PC-9 (cell line): ENCODE measurements at places on chromosomes 2 and 18. TPM values are rescaled to one million over a fixed set of nuclear protein-coding genes. Genes with fewer than 3 reads are reported as not detected.

Gene FAP
- total RNA-seq: not detected in 2 replicates

Gene LIMS3
- 1.4 and 2.3 TPM in 2 replicates for total RNA-seq

Gene IL18R1
- total RNA-seq: 1.9 and 3.4 TPM in 2 replicates

Gene PRKAG3
- not detected in 2 replicates for total RNA-seq

Gene PSTPIP2
- total RNA-seq: not detected in 2 replicates

Gene COPS9
- 202 and 256 TPM in 2 replicates for total RNA-seq

DNA sequence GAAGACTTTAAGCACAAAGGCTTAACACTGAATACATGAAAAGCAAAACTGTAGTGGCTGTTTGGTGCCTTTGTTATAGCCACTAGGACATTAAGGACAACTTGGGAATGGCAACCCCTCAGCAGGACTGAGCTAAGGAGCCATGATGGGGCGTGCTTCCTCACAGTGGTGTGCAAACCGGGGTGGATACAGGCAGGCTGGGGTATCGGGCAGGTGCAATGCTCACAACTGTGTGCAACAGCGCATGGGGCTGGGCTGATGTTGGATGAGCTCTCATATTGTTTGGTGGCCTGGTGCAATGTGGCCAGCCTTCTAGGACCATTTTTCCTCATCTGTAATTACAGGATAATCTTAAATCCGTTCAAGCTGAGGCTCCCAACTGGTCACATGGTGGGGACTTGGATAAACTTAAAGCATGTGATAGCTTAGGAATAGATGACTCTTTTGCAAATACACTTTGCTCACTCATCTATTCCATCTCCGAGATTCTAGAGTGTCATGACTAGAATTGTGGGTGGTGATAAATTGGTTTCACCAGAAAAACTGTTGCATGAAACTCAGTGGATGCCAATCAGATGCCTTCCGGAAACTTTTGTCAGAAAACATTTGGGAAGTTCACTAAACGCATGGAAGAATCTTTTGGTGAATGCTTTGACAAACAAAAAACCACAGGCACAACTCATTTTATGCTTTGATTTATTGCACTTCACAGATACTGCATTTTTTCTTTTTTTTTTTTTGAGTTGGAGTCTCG, 116.5 kb downstream of the PXDN start:
- peaks cover 84% of the 10 kb centered on the region for H3K4me1 ChIP-seq
- no peak overlapping the region for H3K4me3 ChIP-seq
- no peaks in the 10 kb centered on the region; the same call in 1 of the 2 replicates for H3K27me3 ChIP-seq
- peak overlapping the region; percentile 77 for H3K27ac ChIP-seq
- no peak for DNase-seq

DNA sequence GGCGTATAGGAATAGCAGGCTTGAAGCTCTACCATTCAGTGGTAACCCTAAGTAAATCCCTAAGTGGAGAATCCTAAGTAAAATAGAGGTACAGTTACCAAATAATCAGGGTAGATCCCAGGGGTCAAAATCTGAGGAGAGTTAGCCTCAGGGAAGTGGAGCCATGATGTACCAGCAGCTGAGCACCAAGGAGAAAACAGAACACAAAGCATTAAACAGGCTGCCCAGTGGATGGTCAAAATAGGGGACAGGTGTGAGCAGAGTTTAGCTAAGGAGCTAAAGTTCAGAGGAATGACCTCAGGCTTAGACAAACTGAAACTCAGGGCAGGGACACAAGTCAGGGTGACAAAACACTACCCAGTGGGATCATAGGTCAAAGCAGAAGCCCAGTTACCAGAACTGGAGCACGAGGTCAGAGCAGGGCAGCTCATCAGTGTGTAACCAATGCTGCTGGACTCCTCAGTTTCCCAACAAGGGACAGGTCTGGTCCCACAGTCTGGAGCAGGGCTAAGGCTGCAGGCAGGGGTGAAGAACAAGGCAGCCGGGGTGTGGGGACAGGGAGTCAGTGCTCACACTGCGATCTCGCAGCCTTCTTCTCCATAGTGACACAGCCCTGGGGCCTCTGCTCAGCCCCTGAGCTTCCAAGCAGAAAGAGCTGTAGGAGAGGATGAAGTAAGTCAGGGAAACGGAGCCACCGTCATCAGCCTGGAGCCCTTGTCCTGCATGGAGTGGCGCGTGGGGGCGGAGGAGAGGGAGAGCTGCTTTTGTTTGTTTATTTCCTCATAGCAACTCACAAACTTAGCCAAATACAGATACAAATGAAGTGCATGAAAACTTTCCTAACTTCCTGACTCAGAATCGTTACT, 264.0 kb downstream of the MREG start:
- peaks cover 27% of the 10 kb centered on the region for H3K4me1 ChIP-seq
- peak; percentile 44 for DNase-seq
- no peak overlapping the region for H3K27ac ChIP-seq
- no peak overlapping the region for H3K4me3 ChIP-seq

DNA sequence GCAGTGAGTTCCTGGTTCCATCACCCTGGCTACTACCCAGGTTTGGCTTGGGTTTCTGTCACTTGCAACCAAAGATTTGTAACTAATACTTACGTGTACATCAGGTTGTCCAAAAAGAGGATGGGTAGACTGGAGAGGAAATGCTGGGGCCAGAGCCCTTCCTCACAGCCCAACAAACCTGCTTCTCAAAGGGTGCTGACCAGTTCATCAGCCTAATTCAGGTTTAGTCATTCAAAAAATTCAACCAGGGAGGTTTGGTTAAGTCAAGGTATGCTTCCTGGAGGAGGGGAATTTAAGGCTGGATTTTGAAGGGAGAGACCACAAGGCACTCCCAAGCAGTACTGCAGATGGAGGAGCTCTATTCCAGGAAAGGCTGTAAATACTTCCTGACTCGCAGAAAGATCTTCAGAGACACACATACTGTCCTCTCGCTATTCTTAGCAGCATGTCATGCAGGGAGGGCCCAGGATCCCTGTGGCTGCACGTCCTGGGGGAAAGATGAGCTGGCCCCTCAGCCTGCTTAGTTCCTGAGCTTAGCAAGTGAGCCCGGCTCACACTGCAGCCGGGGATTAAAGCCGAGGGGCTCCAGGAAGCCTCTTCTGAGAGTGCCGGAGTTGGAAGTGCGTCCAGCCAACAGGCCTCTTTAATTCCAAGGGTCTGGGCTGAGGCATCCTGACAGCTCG, 40.0 kb upstream of the BIN1 start:
- peaks cover 67% of the 10 kb centered on the region for H3K4me1 ChIP-seq
- H3K36me3 ChIP-seq: no peaks in the 10 kb centered on the region; the same call in 1 of the 2 replicates
- no peak overlapping the region for H3K4me3 ChIP-seq
- no peaks in the 10 kb centered on the region for H3K27me3 ChIP-seq

DNA sequence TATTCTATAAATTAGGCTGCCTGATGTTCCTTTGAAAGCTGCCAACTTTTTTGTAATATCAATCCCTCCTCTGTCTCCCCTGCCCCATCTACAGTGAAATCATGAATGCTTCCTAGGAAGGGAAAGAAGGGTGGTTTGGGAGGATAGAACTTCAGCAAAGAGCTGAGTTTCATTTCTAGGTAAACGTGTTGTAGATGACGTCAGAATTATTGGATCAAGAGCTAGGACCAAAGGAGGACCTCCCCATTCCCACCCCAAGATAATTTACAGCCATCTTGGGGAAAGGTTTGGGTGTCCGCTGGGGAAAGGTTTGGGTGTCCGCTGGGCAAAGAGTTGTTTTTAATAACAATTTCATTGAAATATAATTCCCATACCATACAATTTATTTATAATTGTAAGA, 11.2 kb upstream of the ANKRD53 start:
- H3K4me3 ChIP-seq: no peak overlapping the region
- no peaks in the 10 kb centered on the region for H3K4me1 ChIP-seq
- no peak for DNase-seq
- no peak overlapping the region for H3K27ac ChIP-seq
- H3K27me3 ChIP-seq: no peaks in the 10 kb centered on the region

DNA sequence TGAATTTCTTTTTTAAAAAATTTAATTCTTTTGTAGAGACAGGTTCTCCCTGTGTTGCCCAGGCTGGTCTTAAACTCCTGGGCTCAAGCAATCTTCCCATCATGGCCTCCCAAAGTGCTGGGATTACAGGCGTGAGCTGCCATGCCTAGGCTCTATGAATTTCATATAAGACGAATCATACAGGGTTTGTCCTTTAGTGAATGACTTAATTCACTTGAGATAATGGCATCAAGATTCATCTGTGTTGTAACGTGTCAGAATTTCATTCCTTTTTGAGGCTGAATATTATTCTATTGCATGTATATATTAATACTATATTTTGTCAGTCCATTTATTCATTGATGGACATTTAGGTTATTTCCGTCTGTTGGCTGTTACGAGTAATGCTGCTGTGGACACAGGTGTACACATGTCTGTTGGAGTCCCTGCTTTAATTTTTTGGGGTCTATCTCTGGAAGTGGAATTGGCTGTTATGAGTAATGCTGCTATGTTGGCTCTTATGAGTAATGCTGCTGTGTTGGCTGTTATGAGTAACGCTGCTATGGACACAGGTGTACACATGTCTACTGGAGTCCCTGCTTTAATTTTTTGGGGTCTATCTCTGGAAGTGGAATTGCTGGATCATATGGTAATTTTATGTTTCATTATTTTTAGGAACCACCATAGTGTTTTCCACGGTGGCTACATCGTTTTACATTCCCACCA, 210.6 kb downstream of the CAMKMT start:
- H3K4me3 ChIP-seq: no peak overlapping the region
- no peaks in the 10 kb centered on the region for H3K36me3 ChIP-seq
- H3K27ac ChIP-seq: no peak overlapping the region
- H3K4me1 ChIP-seq: peaks cover 29% of the 10 kb centered on the region
- DNase-seq: peak; percentile 66
- no peaks in the 10 kb centered on the region for H3K27me3 ChIP-seq

- no peak overlapping the region for H3K27ac ChIP-seq
- peaks cover 11% of the 10 kb centered on the region; the same call in 1 of the 2 replicates for H3K4me1 ChIP-seq
- H3K36me3 ChIP-seq: no peaks in the 10 kb centered on the region
- DNase-seq: no peak
- no peaks in the 10 kb centered on the region for H3K27me3 ChIP-seq
- H3K4me3 ChIP-seq: peak overlapping the region; percentile 71
Measured at GRCh38 chr2:161306919-161307318, 1.3 kb upstream of the PSMD14 start.

GRCh38 chr2:46634905-46635304, 155.5 kb downstream of the TMEM247 start:
- H3K4me3 ChIP-seq: no peak overlapping the region
- no peaks in the 10 kb centered on the region for H3K27me3 ChIP-seq
- no peak for DNase-seq
- no peaks in the 10 kb centered on the region for H3K36me3 ChIP-seq
- no peak overlapping the region for H3K27ac ChIP-seq
- H3K4me1 ChIP-seq: no peaks in the 10 kb centered on the region

DNA sequence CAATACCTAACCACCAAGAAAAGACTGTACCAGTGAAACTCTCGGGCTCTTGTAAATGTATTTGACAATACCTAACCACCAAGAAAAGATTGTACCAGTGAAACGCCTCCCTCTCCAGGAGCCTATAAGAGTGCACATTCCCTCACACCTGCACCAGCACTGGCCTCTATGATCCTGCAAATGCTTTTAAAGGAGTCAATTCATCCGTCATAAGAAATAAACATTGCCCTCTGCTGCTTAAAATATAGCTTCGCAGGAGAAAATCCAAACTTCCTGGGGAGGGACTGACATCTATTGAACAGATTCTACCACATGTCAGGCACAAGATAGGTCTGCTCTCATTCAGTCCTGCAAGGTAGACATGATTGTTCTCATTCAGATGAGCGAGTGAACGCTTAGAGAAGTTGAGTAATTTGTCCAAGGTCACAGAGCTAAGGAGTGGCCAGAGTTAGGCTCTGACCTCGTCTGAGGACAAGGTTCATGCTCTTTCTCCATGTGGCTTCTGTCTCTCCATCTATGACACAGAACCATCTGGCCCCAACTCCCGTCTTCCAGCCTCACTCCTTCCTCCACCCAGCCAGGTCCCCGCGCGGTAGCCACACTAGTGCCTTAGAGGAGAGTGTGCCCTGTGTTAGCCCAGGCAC, 38.7 kb downstream of the MCFD2 start:
- peak; percentile 75 for DNase-seq
- no peak overlapping the region for H3K27ac ChIP-seq
- peaks cover 17% of the 10 kb centered on the region for H3K4me1 ChIP-seq
- no peaks in the 10 kb centered on the region for H3K36me3 ChIP-seq
- no peaks in the 10 kb centered on the region for H3K27me3 ChIP-seq

- no peaks in the 10 kb centered on the region for H3K4me1 ChIP-seq
- DNase-seq: peak; percentile 87
- no peak overlapping the region for H3K27ac ChIP-seq
- H3K36me3 ChIP-seq: peaks cover 8% of the 10 kb centered on the region; the same call in 1 of the 2 replicates
- no peak overlapping the region for H3K4me3 ChIP-seq
- H3K27me3 ChIP-seq: no peaks in the 10 kb centered on the region
Measured at GRCh38 chr2:240513549-240514287, 44.1 kb downstream of the ANKMY1 start.

DNA sequence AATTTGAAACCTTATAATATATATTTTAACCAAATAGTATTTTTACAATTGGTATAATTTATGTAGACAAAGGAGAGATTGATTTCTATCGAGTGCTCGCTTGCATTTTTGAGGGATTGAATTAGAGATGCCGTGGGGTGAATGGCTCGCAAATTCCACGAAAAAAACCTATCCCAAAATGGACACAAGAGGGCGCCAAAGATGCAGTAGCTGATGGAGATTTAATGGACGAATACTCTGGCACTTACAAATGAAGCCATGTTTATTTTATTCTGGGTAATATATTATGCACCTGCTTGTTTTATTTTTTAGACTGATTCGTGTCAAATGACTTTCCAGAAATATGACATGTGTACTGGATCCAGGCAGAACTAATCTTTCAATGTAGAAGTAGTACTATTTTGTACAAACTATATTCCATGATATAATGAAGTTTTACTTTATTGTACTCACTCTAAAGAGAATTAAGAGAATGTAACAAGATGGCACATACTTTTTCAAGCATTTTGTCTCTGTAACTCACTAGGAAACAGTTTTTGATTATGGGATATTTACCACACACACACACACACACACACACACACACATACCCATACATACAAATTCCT, 505.4 kb downstream of the PLCL1 start:
- no peaks in the 10 kb centered on the region for H3K36me3 ChIP-seq
- no peaks in the 10 kb centered on the region for H3K27me3 ChIP-seq
- no peaks in the 10 kb centered on the region for H3K4me1 ChIP-seq
- H3K27ac ChIP-seq: no peak overlapping the region

- no peak for DNase-seq
- H3K4me3 ChIP-seq: no peak overlapping the region
- H3K36me3 ChIP-seq: no peaks in the 10 kb centered on the region
Measured at GRCh38 chr18:56803051-56803450, 151.9 kb downstream of the WDR7 start.

DNA sequence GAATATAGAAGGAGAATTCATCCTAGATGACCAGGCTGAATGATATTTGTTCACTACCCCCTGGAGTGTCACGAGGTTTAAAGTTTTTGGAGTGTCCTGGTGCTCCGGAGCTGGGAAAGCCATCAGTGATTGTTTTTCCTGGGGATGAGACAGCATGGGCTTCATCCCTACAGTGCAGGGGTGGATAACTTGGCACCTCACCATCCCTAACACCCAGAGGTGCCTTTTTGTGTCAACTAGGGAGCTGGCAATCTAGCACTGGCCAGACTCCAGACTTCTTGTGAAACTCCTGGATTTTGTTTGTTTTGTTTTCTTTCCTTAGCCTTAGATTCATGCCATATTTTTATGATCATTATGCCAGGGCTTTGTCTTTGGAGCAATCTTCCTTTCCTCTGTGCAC, 164.8 kb downstream of the PRKCE start:
- no peak overlapping the region for H3K27ac ChIP-seq
- DNase-seq: no peak
- H3K4me3 ChIP-seq: no peak overlapping the region
- no peaks in the 10 kb centered on the region for H3K36me3 ChIP-seq
- no peaks in the 10 kb centered on the region for H3K27me3 ChIP-seq
- peaks cover 63% of the 10 kb centered on the region for H3K4me1 ChIP-seq
